ENCODE measurements at places on chromosomes 4 and X.

- DNase-seq: no peak
Observed at GRCh38 chrX:50327235-50327634, 122.7 kb downstream of the CCNB3 start.

DNA sequence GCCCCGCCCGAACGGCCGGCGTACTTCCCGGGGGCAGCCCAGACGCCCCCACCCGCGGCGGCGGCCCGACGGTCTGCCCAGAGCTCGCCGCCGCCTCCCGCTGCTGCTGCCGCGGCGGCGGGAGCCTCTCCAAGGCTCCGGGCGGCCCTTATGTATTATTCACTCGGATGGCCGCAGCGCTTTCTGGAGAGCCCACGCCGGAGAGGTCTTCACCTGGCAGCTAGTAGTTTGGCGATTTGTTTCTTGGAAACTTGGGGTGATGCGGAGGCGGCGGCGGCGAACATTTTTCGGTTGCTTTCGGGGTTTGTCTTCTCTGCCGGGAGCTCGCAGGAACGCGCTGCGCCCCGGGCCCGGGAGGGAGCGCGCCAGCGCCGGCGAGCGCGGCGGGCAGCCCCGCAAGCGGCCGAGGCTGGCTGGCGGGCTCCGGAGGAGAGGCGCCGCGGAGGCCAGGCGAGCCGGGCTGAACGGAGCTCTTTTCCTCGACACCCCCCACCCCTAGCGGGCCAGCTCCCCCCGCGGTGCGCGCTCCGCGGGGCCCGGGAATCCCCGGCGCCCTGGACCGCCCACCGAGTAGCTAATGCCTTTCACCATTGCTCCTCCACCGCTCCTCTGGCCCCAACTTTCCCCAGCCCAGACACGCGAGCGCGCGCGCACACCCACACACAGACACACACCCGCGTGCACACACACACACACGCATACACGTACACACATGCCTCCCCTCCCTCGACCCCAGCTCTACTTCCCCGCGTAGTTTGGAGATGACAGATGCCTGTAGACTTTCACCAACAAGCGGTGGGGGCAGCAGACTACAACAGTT is 113.5 kb downstream of the DHX15 start:
- peak; percentile 13 for DNase-seq

DNA sequence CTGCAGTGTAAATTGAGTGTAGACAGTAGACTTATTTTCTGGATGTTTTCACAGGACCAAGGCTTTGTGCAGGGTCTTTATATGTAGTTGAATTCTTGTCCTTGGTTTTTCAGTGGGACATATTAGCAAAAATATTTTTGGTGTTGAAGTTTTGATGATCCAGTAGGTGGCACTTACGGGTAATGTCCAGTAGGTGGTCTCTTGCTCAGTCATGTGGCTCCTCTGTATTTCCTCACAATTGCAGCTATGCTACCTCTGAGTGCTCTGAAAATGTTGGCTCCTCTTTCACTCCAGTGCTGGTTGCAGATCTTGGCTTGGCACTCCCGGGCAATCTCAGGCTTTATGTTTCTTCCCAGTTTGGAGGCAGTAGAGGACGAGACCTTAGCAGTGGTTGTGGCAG is 419.8 kb upstream of the AMOT start:
- DNase-seq: no peak

- DNase-seq: no peak
Observed at GRCh38 chrX:86237482-86237881, 89.2 kb downstream of the DACH2 start.

DNA sequence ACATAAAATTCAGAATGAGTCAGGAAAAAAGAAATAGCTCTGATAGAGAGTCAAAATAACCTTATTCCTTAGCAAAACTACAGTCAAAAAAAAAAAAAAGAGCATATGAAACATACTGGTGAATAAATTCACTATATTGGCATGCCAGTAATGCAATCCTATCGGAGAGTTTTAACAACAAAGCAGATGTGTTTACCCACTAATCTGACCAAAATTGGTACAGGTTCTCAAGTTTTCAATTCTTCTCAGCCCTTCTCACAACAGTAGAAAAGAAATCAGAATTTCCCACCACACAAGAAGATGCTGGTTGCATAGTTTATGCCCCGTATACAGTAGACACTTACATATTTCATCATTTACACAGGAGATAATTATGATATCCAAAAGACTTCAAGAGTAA is 59.4 kb downstream of the LCORL start:
- no peak for DNase-seq

DNA sequence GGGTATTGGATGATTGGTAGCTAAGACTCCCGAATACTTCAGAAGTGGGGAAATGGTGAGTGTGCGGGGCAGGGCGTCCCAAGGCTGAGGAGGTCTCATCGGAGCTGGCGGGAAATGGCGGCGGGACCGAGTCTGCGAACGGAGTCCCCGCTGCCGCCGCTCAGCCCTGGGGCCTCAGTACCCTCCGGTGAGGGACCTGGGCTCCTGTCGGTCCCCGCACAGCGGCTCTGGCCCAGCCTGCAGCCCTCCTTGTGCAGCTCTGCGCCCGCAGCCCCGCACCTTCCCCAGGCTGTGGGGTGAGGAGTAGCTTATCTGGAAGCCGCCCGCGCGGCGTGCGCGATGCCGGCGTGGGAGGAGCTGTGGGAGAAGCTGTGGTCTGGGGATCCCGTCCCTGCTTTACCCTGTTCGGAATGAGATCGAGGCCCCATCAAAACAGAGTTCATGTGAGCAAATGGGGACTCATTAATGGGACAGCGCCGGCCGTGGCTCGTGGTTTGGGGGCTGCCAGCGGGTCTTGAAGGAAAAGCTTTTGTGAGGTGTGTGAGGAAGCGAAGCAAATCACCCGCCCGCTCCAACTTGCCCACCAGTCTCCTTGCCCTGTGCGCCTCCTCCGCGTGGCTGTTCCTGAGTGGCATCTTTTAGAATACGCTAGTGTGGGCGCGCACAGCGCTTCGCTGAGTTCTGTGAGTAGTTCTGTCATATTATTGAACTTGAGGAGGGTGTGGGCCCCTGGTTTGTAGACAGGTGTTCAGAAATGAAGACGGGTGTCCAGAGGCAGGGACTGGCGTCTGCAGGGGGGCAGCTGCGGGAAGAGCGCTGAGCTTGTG is 531 bp downstream of the ZNF141 start:
- DNase-seq: no peak

GRCh38 chr4:26736621-26737020 is 124.0 kb upstream of the STIM2 start:
- no peak for DNase-seq

- DNase-seq: no peak
Observed at GRCh38 chr4:20925176-20925575, 224.9 kb downstream of the PACRGL start.

DNA sequence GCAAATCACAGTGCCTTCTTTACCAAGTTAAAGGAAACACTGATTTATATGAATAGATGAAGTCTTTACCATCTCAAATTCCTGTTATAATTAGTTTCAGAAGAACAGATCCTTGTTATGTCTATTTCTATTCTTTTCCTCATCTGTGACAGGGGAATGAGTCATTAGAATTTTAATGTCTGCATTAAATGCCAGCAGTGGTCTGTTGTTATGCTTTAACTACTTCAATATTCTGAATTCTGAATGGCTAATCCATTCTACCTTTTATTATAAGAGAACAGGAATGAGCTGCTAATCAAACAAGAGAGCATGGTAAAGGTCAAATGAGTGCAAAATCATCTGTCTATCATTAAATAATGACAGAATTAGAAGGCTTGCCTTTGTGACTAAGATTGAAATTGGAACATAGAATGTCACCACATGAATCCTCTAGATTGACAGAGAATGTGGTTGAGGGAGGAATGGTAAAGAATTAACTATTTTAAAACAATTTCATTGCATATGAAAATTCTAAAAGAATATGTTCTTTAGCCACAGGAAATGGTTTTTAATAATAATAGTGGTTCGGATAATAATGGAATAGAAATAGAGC is 935.5 kb downstream of the ADGRL3 start:
- DNase-seq: no peak

- DNase-seq: no peak
Observed at GRCh38 chr4:21790438-21791029, 158.0 kb downstream of the KCNIP4 start.

DNA sequence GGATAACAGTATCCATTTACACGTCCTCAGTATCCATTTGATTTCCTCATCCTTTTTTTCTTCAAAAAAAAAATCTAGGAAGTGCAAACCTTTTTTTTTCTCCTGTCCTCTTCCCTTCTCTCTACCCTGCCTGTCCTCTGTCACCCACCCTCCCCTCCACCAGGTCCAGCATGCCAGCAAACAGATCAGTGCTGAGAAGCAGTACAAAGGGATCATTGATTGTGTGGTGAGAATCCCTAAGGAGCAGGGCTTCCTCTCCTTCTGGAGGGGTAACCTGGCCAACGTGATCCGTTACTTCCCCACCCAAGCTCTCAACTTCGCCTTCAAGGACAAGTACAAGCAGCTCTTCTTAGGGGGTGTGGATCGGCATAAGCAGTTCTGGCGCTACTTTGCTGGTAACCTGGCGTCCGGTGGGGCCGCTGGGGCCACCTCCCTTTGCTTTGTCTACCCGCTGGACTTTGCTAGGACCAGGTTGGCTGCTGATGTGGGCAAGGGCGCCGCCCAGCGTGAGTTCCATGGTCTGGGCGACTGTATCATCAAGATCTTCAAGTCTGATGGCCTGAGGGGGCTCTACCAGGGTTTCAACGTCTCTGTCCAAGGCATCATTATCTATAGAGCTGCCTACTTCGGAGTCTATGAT is 1.7 kb downstream of the SLC25A4 start:
- no peak for DNase-seq

GRCh38 chr4:177047851-177048174 is 255.1 kb upstream of the VEGFC start:
- DNase-seq: no peak

DNA sequence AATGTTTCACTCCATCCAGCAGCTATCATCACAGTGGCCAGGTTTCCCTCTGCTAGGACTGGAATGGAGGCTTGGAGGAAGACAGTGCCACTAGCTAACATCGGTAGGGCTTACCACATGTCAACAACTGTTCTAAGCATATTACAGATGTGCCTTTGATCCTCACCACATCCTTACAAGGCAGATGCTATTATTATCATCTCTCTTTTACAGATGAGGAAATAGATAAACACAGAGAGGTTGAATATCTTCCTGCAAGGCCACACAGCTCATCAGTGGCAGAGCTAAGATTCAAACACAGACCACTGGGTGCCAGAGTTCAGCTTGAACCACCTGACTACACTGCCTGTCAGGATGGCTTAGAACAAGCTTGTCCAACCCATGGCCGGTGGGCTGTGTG is 47.4 kb downstream of the MAMLD1 start:
- peak; percentile 57 for DNase-seq

GRCh38 chrX:103183912-103184311 is 31.0 kb upstream of the BEX4 start:
- DNase-seq: no peak

DNA sequence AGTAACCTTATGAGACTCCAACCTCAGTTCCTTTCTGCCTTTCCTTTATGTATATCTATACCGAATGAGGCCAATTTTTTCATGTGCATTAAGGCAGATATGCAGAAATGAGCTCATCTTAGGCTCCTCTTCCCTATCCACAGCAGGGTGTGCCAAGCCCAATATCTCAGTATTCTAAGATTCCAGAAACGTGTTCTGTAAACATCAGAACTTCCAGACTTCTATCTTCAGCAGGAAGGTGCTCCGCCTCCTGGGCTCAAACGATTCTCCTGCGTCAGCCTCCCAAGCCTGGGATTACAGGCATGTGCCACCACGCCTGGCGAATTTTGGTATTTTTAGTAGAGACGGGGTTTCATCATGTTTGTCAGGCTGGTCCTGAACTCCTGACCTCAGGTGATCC is 31.0 kb upstream of the CCNG2 start:
- no peak for DNase-seq

DNA sequence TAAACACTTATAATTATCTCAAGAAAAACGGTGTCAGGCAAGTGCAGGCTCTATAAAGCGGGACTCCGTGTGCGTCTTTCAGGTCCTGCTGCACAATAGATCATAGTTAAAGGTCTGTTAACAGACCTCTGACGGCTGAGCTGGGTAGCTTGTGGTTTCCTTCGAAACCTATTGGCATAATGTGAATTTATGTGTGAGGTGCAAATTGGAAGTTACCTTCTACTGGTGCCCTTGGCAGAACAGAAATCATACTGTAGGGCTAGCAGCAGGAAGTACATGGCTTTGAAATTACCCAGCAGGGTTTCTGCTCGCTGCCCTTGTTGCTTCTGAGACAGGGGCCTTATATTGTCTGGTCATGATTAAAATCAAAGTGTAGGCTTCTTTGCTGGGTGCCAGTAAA is 216.4 kb upstream of the HAND2 start:
- DNase-seq: no peak

- no peak for DNase-seq
Observed at GRCh38 chr4:23220911-23221310, 528.2 kb downstream of the GBA3 start.

DNA sequence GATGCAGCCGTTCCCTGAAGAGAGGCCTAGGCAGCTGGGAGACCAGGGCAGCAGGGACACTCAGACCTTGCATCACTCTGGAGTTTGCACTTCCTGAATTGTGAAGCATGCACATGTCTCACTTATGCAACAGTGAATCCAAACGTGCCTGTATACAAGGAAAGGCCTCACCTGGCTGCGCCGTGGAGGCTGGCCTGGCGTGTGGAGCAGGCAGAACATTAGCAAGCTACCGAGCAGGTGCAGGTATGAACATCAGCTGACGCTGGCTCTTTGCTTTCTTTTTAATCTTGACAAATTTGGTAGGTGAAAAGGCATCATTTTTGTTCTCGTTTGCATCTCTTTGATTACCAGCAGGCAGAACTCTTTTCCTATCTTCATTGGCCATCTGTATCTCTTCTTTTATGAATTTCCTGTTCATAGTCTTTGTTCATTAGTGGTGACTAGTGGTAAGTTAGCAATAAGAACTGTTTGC is 37.1 kb upstream of the IRAK1 start:
- DNase-seq: peak; percentile 19

GRCh38 chr4:36241771-36242170 is 2.5 kb downstream of the ARAP2 start:
- no peak for DNase-seq

- DNase-seq: no peak
Observed at GRCh38 chr4:105556206-105556605, 3.8 kb downstream of the ARHGEF38 start.

GRCh38 chrX:53125506-53125905 is 31.6 kb downstream of the KANTR start:
- no peak for DNase-seq

GRCh38 chrX:94041881-94042280 is 367.9 kb downstream of the FAM133A start:
- no peak for DNase-seq

DNA sequence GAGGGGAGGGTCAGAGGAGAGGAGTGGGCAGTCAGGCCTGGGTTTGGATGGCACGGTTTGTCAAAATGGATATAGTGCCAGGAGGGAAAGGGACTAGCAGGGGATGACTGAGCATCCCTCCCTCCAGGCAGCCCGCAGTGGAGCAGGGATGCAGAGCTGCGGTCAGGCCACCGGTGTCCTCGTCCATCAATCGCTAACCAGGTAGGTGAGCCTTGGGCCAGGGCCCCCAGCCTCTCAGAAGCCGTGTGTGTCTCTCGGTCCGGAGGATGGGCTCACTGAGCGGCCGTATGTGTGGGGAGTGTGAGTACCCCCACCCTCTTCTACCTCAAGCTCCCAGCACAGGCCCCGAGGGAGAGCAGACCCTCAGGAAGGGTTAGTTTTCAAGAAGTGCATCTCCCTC is 538 bp upstream of the CYTL1 start:
- no peak for DNase-seq

Data from CD4-positive, alpha-beta T cell treated with Interleukin-4 for 1 hour (primary cell).